ENCODE measurements at places on chromosomes 4 and X.

- peak; percentile 42 for DNase-seq
Measured at GRCh38 chrX:107629540-107629909, 1.2 kb downstream of the PRPS1 start.

- DNase-seq = no peak
Measured at GRCh38 chr4:154010371-154010770, 221.5 kb upstream of the SFRP2 start.

DNA sequence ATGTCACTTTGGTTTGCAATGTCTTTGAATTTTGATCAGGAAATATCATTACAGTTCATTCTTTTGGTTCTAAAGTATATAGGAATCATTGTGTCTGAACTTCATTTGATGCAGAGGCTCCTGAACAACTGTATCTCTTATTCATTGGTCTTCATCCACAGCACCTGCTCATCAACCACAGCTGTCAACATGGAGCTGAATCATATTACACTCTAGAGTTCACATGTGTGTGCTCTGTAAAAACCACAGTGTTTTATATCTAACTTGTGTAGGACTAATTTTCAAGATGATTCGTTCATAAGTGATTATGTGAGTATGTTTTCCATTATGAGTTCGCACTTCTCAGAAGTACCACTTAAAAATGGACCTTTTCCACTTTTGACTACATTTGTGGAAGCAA lies 643.3 kb upstream of the FAM241A start:
- DNase-seq = no peak

GRCh38 chrX:40685362-40685918 lies 38.1 kb upstream of the CXorf38 start:
- DNase-seq = no peak

DNA sequence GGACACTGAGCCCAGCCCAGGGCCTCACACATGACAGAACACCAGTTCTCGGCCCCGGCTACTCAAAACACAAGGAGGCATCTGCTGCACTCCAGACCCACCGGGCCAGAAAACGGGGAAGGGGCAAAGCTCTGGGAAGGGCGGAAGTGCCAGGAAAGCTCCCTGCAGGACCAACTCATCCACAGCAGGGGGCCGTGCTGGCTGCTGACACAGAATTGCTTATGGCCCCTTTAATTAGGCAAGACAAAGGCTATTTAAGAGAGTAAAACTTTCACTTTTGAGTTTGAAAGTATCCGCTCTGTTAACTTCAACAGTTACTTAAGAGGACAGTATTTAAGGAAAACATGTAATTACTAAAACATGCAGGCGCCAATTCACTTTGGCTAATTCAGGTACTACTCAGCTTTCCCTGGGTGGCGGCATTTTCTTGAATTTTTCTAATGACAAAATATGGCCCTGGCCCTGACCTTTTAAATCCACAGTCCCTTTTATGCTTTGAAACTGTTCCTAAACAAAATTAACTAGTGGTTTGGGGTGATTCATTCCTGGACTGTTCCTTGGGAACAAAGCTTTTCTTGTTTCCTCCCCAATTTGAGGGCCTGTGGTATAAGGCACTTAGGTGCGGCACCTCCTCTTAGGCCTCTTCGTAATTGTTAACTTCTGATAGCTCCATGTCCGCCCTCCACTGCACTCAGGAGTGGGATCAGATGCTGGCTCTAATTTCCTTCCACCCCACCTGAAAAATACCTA lies 40.4 kb downstream of the NSG1 start:
- no peak for DNase-seq

DNA sequence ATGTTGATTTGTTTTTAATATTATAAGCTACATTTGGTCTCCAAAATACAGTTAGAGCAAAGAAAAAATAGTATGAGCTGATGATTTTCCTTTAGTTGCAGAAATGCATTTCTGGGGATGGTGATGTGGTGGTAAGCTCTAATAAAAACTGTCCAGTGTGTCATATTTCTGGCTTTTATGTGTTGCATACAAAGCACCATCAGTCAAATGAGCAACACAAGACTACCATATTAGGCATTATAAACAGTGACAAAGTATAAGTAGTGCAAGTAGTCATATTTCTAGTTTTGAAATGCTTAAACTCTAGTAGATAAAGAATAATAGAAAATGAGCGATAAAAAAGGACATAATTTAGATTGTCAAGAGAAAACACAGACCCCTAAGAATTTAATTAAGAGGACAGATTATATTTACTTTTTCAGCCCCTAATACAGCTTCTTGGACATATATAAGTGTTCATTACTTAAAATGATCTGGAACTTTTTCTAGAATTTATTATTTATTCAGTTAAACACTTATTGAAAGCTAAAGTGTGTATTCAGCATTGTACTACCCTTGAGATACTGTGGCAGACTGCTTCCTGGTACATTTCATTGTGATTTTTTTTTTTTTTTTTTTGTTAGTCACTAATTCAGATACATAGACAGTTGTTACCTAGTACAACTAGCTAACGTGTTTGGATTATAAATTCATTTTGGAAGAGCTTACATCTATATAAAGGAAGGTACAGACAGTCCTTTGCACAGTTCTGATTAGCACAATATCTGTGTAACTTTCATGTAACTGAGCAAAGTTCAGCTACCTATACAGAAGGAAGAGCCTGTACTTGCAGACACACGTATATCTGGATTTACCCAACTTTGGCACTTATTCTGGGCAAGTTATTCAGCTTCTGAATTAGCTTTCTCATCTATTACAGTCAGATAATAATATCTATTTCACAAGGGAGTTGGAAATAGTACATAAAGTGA lies 22.3 kb downstream of the RAP1GDS1 start:
- no peak for DNase-seq

DNA sequence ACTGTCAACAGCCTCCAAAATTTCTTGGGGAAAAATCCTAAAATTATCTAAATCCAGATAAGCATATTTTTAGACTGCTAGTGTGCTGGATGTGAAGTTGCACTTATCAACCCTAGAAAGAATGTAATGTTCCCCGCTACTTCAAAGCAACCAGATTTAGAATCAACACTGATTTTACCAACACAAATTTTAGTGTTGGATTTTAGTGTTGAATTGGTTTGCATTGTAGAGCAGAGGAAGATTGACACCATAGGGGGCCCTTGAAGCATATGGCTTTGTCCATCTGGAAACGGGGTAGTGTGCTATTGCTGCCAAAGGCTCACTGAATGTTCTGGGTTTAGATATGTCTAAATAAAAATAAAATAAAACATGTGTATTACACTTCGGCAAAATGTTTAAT lies 126.3 kb upstream of the EMCN start:
- peak; percentile 96 for DNase-seq

DNA sequence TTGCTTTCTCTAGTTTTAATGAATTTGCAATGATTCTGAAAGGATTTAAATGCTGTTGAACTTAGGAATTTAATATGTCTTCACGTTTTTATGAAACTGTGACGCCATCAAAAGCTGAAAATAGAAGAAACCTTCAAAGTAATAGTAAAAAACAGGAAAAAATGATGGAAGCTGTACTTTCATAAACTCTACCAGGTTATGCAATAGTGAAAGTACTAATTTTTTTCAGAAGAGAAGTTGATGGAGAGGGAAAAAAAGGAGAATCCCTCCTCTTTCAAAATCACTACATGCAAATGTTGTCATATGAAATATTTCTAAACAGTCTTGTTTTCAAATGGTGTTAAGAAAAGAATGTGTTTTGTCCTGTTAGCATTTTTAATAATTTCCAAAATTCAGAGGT lies 73.6 kb downstream of the ZNF330 start:
- no peak for DNase-seq

DNA sequence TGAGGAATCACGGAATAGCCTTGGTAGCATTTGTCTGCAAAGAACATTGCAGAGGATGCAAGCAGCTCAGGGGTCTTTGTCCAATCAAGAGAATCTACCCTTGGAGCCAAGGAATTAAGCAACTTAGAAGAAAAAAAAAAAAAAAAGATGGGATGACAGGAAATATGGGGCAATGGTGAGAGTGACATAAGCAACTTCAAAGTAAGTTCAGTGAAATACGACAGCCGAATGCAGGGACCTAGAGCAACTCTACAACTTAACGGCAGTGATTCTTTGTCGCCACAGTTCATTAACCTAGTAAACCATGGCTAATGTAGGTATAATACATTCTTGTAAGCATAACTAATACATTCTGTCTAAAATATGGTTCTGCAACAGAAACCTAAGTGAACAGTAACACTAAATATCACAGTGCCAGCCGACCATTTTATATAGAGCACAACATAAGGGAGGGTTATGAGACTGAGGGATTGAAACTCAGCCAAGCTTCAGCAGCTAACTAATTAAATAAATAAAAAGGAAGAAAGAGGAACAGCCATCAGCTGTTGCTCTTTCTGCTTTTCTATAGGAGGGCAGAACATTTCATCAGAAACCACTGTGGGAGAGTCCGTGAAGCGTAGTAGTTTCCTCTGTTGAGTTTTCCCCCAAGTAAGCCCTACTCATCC lies 74.7 kb downstream of the PPARGC1A start:
- DNase-seq = no peak

DNA sequence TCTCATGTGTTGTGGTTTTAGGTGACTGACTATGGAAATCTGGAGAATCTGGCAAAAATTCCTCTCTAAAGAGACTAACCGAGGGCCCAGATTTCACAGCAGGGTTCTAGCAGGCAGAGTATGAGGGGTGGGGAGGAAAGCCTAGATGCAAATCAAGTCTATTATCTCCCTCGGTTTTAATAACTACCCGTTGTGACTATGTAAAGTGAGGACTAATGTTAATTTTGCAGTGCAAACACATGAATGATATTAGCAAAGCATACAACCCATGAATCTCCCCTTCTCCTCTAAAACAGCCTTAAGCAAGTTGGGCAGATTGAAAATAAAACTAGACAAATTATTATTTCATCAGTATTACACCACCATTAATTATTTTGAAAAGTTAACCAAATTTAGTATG lies 131.4 kb downstream of the SLITRK2 start:
- DNase-seq = no peak

GRCh38 chr4:82618103-82618720 lies 56.4 kb upstream of the TMEM150C start:
- no peak for DNase-seq

GRCh38 chrX:125203737-125204578 lies 115.7 kb upstream of the TEX13C start:
- peak; percentile 81 for DNase-seq

- DNase-seq = no peak
Measured at GRCh38 chrX:118211891-118212816, 95.5 kb upstream of the KLHL13 start.

DNA sequence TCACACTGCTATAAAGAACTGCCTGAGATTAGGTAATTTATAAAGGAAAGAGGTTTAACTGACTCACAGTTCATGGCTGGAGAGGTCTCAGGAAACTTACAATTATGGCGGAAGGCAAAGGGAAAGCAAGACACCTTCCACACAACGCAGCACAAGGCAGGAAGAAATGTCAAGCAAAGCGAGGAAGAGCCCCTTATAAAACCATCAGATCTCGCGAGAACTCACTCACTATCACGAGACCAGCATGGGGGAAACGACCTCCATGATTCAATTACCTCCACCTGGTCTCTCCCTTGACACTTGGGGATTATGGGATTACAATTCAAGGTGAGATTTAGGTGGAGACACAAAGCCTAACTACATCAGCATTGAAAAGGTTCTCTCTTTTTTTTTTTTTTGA lies 39.6 kb downstream of the PALLD start:
- DNase-seq = no peak

DNA sequence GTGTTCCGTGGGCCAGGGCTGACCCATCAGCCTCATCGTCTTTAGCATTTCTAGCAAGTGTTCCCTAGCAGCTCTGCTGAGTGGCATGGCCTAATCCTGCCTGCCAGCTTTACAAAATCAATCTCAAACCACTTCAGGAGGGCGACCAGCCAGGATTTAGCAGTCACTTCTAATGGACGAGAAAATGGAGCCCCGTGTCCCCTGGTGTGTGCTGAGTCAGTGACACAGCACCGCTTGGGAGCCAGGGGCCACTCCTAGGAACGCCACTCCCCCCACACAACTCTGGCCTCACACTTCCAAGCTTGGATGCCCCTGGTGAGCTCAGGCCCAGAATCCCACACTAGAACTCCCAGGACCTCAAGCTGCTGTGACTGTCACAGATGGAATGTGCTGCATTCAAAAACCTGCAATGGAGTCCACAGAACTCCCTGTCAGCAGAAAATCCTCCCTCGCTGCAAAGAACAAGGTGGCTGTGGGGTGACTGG lies 311.2 kb upstream of the GATB start:
- DNase-seq = no peak

DNA sequence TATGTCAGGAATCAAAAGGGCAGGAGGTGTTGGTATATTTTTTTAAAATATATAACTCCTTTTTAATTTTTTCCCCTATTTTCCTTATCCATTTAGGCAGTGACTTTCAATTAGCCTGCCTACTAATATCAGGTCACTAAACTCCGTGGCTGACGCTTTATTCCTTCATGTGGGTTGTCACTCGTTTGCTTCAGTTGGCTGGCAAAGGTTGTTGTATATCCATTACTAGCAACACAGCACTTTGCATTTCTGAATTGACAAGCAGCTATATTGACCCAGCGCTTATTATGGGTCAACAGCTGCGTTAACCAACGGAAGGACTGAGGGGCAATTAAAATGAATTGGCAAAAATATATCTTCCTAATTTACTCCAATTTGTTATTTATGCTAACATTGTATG lies 87.7 kb downstream of the ARX start:
- no peak for DNase-seq

DNA sequence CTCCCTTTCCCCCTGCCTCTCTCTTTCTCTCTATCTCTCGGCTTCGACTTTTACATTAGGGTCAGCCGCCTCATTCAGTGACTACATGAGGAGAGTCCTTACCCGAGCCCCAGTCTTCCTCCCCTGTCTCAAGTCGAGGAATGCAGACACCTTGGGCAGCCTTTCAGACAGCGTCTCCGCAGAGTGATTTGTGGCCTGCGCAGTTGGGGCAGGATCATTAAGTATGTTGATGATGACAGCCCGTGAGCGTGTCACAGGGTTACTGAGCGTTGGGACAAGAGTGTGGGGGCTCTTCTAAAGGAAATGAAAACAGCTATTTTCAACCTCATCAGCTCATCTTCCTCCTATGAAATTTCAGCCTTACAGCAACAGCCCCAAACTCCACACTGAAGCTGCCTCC lies 312.1 kb upstream of the GATB start:
- no peak for DNase-seq

DNA sequence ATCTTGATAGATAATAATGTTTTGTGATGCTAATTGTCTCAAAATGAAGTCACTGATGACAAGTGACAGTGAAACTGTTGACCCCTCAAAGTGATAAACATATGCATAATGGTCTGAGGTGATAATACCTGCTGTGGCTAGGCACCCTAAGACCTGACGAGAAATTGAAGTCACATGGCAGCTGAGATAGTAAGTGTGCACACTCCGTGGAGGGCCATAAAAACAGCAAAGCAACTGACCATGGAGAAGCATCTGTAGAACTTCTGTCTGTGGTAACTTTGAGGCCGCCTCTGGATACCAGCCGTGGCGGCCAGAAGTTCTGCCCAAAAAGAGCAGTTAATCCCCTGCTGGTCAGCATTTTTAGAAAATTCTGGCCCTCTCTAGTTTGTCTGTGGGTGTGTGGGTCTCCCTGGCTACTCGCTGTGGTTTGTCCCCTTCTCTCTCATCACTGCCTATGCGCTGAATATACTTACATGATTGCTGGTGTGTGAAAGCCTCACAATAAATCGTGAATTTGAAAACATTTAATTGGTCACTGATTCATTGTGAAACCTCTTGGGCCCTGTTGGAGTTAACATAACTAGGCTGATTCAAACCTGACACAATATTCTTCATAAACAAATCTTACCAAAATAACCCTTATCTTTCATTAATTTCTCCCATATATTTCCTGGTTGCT lies 50.6 kb downstream of the CCDC149 start:
- no peak for DNase-seq

All from cerebellar cortex (tissue), 1 donor.